Stimulated activated naive CD4-positive, alpha-beta T cell (primary cell): ENCODE measurements at places on chromosomes 12 and 14.

GRCh38 chr12:13536219-13536910 lies 339.8 kb downstream of the EMP1 start:
- no peak for DNase-seq

- no peak for DNase-seq
Observed at GRCh38 chr12:117809509-117809908, 159.3 kb downstream of the KSR2 start.

GRCh38 chr14:102421411-102422057 lies 58.8 kb downstream of the TECPR2 start:
- DNase-seq: no peak

DNA sequence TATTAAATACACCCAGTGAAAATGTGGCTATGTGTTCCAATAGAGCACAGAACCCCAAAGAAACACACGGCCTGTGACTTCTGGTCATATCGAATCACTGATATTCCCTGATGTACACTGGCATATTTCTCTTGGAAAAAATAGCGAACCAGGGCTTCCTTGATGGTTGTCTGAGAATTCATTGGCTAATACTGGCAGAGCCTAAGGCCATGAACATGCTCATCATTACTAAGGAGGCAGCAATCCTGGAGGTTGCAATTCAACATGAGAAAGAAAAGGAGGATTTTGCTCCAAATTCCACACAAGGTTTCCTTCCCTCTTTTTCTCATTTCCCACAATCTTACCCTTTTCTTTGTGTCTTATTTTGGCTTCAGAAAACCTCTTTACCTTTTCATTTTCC lies 212.9 kb upstream of the HMGA2 start:
- no peak for DNase-seq

GRCh38 chr12:127284021-127284420 lies 982.9 kb upstream of the TMEM132C start:
- DNase-seq: no peak

DNA sequence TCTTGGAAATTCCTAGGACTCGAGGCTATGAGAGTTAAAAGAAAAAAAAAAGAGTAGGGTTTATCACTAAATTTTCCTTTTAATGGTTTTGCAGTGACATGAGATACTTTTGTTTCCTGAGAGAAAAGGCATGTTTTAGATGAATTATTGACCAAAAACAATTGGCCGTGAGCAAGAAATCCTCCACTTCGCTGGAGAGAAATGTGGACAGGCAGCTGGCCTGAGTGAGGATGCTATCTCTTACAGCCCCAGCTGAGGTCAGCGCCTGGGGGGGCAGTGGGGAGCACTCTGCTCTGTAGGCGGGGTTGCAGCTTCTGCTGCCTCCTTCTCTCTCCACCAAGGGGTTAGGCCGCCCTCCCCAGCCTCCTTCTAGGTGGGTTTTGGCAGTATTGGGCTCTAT lies 54.7 kb downstream of the PRIMA1 start:
- no peak for DNase-seq

GRCh38 chr12:3355378-3355900 lies 135.6 kb upstream of the PRMT8 start:
- DNase-seq: no peak

DNA sequence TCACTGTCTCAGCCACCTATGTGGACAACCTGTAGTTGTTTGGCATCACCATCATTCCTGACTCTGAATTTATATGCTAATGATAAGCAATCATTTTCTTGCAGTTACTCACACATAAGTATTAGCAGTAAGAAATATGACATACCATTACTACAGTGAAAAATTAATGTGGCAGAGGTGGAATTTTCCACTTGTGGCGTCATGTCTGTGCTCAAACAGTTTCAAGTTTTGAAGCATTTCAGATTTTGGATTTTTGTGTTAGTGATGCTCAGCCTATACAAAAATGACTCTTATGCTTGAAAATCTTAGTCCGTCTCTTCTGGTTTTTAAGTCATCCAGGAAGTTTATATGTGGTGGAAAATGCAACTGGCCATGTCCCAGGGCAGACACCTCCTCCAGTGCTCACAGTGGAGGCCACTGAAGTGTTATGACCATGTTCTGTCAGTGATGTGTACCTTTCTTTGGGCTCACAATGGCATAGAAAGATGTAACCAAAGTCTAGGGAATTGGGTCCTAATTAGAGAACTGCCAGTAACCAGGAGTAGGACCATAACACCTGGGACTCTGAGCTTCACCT lies 220.6 kb downstream of the SYT1 start:
- DNase-seq: no peak

DNA sequence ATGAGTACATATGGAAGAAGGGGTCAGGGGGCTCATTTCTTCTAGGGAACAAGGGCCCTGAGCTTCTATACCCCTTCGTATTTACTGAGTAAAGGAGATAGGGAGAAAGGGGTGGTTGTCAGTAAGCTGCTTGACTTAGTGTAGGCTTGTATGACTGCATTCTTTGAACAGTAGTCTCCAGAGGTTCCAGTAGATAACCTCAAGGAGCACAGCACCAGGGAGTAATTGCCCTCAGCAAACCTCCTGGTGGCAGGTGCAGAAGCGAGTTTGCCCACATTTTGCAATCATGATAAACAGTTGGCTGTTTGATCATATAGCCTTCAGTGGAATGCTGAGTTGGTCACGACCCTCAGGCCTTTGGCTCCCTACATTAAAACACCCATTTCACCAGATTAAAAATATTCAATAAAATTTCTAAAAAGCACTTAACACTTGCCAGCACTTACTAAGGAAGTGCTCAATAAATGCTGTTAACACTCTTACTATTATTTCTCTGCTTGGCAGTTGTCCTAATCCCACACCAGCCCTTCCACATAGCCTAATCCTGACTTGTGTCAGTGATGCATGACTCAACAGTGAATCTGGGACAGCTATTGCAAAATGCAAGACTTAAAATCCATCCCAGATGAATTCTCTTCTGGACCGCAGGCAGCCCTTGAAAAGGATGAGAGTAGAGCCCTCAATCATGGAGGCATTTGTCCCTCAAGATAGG lies 3.7 kb upstream of the DHRS4L2 start:
- no peak for DNase-seq

- no peak for DNase-seq
Observed at GRCh38 chr12:106113042-106113441, 25.7 kb downstream of the NUAK1 start.

DNA sequence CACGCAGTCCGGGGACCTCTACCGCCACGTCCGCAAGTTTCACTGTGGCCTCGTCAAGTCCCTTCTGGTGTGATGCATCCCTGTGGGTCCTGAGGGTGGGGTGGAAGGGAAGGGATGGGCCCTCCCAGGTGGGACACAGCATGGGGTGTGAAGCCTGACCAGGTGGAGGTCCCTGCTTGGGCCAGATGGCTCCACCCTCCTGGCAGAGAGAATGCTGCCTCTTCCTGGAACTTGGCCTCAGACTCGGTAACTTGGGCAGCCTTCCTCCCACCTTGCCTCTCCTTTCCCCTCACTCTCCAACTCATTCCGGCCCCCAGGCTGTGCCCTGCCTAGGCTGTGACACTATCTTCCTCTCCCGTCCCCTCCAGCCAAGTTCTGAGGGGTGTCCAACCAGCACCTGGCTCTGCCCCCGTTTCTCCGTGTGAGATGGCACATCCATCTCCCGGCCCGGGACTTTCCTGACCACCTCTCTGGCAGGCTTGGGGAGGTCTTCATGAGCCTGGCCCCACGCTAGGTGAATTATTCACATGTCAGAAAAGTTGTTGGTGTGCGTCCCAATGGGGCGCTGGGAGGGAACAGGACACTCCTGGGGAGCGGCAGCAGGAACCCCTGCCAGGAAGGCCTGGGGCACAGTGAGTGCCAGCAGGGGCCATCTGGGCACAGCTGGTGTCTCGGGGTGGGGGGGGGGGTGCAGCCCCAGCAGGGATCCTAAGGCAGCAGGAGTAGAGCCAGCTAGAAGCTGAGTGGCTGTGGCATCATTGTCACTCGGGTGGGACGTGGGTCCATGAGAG lies 1.7 kb downstream of the ZBTB42 start:
- no peak for DNase-seq

DNA sequence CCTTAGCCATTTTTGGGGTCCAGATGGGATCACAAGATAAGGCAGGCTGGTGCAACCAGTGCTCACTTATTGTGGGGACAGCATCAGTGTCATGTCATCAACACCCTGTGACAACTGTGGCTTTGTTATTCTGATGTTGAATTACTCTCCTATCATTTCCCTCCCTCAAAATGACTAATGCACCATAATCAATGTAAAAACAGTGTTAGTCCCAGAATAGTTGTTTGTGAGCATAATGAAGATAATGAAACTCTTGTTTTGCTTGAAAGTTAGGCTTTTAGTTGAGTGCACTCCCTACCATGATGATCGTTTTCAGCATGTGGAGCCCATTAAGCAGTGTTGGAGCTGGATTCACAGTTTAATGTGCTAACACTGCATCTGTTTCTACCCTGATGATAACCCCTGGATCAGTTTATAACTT lies 151.4 kb downstream of the TMTC2 start:
- no peak for DNase-seq

GRCh38 chr12:76552343-76552938 lies 7.1 kb downstream of the OSBPL8 start:
- no peak for DNase-seq

DNA sequence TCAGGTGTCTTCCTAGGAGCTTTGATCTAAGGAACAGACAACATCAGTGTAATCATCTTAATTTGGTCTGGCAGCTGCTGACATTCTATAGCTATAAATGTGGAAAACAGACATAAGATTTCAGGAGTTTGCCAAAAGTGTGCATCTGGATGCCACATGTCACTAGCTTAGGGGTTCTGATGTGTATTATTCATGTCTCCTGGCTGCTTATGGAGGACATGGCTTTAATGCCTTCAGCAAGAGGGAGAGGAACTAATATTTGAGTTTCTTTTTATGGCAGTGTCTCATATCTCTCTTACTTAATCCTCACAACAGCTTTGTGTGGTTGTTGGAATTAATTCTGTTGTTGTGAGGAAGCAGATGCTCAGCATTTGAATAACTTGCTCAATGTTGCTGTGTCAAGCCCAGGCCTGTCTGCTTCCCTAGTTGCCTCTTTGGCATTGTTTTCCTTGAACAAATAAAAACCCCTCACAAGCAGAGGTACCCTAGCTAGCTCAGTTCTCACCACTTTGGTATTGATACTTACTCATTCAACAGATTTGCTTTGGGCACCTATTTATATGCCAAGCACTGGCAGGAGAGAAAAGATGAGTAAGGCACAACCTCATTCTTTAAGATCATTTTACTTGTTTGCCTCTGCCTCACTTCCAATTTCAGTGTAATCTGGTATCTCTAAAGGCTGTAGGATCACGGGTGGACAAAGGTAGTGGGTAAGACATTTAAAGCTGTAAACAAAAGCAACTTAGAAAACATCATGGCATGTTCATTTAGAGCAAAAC lies 39.8 kb upstream of the EID3 start:
- DNase-seq: no peak

- DNase-seq: no peak
Observed at GRCh38 chr14:82720946-82721345, 1187.3 kb upstream of the SEL1L start.

GRCh38 chr14:52988139-52988538 lies 37.3 kb upstream of the FERMT2 start:
- no peak for DNase-seq

DNA sequence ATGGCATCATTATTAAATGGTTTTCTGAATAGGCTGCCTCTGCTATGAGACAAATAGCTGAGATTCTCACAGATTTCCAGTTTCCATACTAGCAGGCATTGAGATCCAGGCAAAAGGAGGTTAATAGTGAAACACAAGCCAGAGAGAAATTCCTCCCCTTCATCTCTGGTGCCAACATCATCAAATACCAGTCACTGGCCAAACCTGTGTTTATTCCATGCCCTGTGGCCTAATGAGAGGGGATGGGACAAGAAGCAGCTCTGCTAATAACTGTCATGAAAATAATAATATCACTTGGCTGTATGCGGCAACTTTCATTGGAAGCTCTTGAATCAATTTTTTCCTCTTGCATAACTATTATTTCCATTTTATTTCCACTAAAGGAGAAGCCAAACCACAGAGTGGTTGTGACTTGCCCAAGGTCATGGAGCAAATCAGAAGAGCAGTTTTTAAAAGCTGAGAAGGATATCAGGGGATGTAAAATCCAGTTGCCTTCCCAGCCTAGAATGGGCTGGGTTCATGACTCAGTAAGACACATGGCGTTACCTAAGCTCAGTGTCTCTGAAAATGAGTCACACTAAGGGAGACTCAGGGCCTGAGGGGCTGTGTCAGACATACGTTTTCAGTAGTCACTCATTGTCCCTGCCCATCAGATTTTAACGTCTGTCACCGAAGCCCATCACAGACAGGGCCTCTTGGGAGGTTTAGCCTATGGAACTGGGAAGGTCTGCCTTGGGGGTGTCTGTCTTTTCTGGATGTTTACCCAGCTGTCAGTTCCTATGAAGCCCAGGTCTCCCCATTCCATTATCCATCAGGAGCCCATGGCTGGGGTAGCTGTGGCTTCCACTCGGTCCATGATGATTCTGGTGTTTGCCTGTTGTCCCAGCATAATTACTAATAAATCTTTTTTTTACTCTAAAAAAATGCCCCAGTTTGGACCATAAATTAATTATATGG lies 208.8 kb upstream of the EEA1 start:
- DNase-seq: no peak

- DNase-seq: no peak
Observed at GRCh38 chr12:21939435-21939834, 1.8 kb downstream of the ABCC9 start.

GRCh38 chr12:127619869-127620734 lies 646.9 kb upstream of the TMEM132C start:
- no peak for DNase-seq

DNA sequence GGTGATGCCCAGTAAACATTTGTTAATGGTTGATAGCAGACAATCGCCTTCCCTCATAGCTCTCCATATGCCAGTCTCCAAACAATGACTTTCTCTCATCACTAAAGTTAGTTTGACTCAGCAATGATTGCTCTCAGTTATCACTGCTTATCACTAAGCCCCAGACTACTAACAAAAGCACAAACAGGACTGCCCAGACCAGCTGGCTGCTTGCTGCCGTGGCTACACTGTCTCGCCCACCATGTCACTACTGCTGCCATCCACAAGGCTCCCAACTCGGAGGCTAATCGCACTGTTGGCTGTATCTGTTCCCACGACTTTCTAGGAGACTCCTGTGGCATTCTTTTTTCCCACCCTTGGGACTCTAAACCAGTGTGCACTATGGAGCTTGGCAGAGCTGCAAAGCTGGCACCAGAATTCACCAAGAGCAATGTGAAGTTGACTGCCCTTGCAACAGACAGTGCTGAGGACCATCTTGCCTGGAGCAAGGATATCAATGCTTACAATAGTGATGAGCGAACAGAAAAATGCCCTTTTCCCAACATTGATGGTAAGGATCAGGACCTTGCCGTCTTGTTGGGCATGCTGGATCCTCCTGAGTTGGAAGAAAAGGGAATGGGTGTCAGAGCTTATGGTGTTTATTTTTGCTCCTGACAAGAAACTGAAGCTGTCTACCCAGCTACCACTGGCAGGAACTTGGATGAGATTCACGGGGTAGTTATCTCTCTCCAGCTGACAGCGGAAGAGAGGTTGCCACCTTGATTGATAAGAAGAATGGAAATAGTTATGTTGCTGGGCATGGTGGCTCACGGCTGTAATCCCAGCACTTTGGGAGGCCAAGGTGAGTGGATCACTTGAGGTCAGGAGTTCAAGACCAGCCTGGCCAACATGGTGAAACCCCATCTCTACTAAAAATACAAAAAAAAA lies 27.1 kb upstream of the NR2C1 start:
- DNase-seq: no peak
